ENCODE measurements at places on chromosomes 11 and 22. TPM values are rescaled to one million over a fixed set of nuclear protein-coding genes. Genes with fewer than 3 reads are reported as not detected.
A peak's percentile ranks its signal among the peaks of the same experiment; 100 is the strongest.

- no peak for DNase-seq
Measured at GRCh38 chr11:76215941-76216340, 9.6 kb upstream of the WNT11 start.

DNA sequence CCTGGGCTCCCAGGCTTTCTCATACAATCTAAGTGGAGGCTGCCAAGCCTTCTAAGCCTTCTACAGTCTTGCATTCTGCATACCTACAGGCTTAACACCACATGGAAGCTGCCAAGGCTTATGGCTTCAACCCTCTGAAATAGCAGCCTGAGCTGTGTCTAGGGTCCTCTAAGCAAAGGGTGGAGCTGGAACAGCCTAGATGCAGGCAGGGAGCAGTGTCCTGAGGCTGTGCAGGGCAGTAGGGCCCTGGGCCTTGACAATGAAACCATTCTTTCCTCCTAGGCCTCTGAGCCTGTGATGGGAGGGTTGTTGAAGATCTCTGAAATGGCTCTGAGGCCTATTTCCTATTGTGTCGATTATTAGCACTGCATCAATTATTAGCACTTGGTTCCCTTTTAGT, 150.9 kb upstream of the GRK3 start:
- DNase-seq, result no peak

GRCh38 chr11:19938169-19938856, 222.0 kb downstream of the DBX1 start:
- no peak for DNase-seq

DNA sequence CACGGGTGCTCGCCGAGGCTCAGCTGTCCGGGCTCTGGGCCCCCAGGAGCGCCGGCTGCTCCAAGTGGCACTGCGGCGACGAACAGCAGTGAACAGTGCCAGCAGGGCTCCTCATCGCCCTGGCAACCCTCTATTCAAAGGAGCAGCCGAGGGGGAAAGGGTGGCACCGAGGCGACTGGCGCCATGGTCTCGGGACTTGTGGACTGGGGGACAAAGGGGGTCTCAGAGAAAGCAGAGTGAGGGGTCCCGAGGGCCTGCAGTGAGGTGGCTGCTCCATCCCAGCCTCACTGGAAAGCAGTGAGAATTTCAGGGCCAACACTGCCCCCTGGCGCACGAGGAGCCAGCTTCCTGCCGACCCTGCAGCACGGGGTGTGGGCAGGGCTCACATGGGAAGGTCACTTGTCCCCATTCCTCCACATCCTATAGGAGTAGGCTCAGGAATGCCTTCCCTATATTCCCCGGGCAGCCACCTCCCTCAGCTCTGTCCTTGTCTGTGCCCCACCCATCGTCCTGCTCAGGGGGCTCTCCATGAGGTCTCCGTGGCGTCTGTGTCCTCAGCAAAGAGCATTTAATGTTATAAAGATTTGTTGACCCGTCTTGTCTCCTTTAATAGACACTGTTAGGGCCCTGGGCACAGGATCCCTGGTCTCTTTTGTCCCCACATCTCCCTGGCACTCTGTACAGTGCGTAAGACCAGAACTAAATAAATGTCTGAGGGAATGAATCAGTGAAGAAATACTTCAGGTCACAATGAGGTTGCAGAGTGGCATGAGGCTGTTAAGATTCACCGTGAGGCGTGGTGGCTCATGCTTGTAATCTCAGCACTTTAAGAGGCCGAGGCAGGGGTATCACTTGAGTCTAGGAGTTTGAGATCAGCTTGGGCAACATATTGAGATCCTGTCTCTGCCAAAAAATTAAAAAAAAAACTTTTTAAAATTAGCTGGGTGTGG, 26.4 kb downstream of the LRFN4 start:
- DNase-seq, result no peak

The MYO7A gene
- total RNA-seq, result not detected

DNA sequence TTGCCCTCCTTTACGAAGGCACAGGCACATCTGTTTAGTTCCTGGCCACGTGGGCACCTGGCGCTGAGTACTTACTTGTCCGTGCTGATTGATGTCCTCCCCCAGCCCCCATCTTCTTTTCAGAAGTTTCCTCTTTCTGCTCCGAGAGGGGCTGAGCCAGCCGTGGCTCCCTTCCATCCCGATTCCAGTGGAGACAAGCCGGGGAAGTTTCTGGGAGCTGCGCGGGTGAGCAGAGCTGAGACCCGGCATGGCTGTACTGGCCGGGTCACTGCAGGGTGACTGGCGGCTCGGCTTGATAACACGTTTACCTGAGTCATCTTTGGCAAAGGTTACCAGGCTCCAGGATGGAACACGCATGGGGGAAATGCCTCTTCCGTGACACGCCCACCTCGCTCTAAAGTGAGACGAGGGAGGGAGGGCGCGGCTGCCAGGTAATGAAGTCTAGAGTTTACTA, 45.4 kb upstream of the ATXN10 start:
- peak; percentile 53 for DNase-seq

The NEFH gene
- 2.8 TPM for total RNA-seq

- DNase-seq, result no peak
Measured at GRCh38 chr11:35963911-35964310, 20.0 kb downstream of the LDLRAD3 start.

DNA sequence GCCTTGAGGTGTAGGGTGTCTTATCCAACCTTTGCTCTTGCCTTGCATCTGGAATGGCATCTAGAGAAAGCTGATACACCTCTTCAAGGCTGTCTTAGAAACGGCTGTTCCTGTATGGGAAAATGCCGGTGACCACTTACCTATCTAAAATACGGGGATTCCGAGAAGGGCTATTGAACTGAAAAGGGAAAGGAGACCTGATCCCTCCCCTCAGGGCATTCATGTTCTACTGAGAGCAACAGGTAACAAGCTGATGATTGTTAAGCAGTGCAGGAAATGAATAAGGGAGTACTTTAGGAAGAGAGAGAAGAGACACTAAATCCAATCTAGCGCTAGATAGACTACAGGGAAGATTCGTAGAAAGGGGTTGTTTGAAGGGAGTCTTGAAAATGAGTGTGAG, 1388.1 kb downstream of the FAM181B start:
- no peak for DNase-seq

- no peak for DNase-seq
Measured at GRCh38 chr11:120354068-120354467, 17.9 kb downstream of the ARHGEF12 start.

- no peak for DNase-seq
Measured at GRCh38 chr11:82972103-82972502, 70.6 kb downstream of the DDIAS start.

- peak; percentile 59 for DNase-seq
Measured at GRCh38 chr22:46353483-46354105, 18.1 kb downstream of the TRMU start.

GRCh38 chr11:35906277-35906661, 37.6 kb upstream of the LDLRAD3 start:
- no peak for DNase-seq

The MYBPC3 gene
- total RNA-seq, result not detected

The KCNE3 gene
- 0.72 TPM for total RNA-seq

The NRXN2 gene
- 3.0 TPM for total RNA-seq

GRCh38 chr22:49971232-49972162, 10.9 kb downstream of the PIM3 start:
- DNase-seq, result peak; percentile 90

GRCh38 chr11:78420796-78421209, 3.2 kb upstream of the GAB2 start:
- DNase-seq, result no peak

The LDHAL6A gene
- total RNA-seq, result not detected

The MS4A6E gene
- total RNA-seq, result not detected

The FOSL1 gene
- total RNA-seq, result 7.5 TPM

GRCh38 chr11:18789942-18790341, 1.7 kb downstream of the PTPN5 start:
- no peak for DNase-seq

GRCh38 chr11:44028816-44029506, 18.8 kb upstream of the ACCSL start:
- no peak for DNase-seq

GRCh38 chr11:72015511-72016061, 16.9 kb downstream of the IL18BP start:
- no peak for DNase-seq

DNA sequence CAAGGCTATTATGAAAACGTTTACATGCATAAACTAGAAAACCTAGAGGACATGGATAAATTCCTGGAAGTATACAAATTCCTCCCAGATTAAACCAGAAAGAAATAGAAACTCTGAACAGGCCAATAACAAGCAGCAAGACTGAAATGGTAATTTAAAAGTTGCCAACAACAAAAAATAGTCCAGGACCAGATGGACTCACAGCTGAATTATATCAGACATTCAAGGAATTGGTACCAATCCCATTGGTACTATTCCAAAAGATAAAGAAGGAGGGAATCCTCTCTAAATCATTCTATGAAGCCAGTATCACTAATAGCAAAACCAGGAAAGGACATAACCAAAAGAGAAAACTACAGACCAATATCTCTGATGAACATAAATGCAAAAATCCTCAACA, 236.0 kb downstream of the DLG2 start:
- no peak for DNase-seq

The LARGE2 gene
- total RNA-seq, result not detected

- no peak for DNase-seq
Measured at GRCh38 chr11:94315664-94316063, 11.3 kb downstream of the IZUMO1R start.

The MRGPRX4 gene
- not detected for total RNA-seq

DNA sequence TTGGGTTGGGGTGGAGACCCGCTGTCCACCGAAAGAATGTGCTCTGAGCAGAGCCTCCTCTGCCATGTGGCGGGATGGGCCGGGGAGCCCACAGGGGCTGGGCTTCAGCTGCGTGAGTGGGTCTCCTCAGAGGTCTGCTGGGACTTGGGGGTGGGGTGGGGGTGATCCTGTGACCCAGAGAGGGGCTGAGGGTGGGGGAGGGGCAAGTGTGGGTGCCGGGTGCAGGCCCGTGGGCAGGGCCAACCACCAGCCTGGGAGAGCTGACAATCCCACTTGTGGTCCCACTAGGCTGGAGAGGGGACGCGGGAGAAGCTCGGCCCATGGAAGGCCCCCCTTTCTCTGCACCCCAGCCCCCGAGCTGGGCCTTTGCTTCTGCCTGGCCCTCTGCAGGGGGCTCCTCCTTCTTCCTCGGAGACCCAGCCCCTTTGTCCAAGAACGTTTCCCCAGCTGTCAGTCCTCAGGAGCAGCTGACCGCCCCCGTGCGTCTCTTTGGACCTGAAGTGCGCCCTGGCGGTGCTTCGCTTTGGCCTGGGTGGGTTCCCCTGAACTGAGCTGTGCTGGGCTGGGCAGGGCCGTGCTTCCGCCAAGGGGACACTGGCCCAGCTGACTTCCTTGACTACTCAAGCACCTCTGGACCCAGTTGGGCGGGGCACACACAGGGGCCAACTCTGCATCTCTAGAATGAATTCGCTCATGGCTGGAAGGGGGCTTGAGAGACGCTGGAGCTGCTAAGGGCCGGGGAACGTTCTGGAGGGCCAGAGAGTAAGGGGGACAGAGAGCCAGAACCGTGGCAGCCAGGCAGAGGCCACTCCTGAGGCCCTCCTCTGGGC, 30.2 kb downstream of the OSBPL5 start:
- peak; percentile 85 for DNase-seq

DNA sequence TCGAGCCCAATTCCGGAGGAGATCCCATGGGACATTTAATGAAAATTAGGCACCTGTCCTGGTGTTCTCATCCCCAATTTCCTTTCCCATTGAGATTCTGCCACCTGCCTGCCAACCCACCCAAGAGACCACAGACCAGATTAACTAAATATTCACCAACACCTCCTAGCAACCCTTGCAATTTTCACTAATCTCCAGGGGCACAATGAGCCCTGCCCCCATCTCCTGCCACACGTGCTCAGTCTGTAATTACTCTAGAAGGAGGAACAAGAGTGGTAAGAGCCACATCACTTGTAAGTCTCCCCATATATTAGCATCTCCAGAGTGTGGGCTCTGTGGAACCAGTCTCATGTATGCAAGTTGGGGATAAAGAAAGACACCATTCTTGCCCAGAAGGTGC, 38.0 kb downstream of the IL18BP start:
- no peak for DNase-seq

The PARVB gene
- total RNA-seq, result 21.2 TPM

GRCh38 chr11:37107831-37108230, 509.8 kb upstream of the RAG2 start:
- no peak for DNase-seq

GRCh38 chr11:116110356-116110755, 606.1 kb upstream of the CADM1 start:
- no peak for DNase-seq

DNA sequence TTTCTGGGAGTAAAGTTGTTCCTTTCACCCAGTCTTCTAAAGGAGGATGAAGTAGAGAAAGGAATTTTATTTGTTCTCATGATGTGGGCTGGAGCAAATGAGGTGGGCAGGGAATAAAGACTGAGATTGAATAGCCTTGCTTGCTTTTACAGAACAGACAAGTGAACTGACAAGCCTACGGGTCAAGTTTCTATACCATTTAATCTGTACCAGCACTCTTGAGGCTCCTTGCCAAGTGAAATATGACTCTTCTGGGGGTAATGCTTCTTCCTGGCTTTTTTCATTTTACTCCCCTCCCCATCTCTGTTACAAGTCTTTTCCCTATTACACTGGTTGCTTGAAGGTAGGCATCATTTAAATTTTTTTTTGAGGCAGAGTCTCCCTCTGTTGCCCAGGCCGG, 54.8 kb downstream of the CSTPP1 start:
- no peak for DNase-seq

- no peak for DNase-seq
Measured at GRCh38 chr22:41976070-41976901, 7.0 kb downstream of the SEPTIN3 start.

The MFNG gene
- total RNA-seq, result 1.2 TPM

The DEUP1 gene
- total RNA-seq, result not detected

The OR51B4 gene
- total RNA-seq, result not detected

GRCh38 chr11:103281301-103281700, 172.1 kb downstream of the DYNC2H1 start:
- DNase-seq, result no peak

The SLC15A3 gene
- total RNA-seq, result 0.54 TPM

DNA sequence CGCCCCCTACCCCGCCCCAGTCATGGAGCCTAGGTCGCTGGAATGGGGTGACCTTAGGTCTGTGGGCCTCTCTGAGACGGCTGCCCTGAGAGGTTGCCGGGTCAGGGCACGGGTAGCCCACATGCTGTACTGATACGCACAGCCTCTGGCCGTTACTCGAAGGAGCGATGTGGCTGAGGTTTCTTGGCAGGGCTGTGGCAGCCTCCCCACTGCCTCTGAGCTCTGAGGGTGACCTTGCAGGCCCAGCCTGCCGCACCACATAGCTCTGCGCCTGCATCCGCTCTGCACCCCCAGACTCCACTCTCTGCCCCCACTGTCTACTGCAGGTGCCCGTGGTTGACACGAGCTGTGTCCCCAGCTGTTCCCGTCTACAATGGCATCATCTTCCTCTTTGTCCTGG, 7.3 kb downstream of the ZDHHC8 start:
- no peak for DNase-seq

GRCh38 chr11:26399336-26399735, 67.4 kb downstream of the ANO3 start:
- no peak for DNase-seq

The RIMBP3C gene
- total RNA-seq, result 0.38 TPM

Measured in chondrocyte (in vitro differentiated cells).